ENCODE measurements at places on chromosomes 13 and 19.

GRCh38 chr13:71867131-71867814, at the start of gene DACH1:
Gene DACH1 (minus strand): TSS chr13:71867204.
- DNase-seq = no peak

DNA sequence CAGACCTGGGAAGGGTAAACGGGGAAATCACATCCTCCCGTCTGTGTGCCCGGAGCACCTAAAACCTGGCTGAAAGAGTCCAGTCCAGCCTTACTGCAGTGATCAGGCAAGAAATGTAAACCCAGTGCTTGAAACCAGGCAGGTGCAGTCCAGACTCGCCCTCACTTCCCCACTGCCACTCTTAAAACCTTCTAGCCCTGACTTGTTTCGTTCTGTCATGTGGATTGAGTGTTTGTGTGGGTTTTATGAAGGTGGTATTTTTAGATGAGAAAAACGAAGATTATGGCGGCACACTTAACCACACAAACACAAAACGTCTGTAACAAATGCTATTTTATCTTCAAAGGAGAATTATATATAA, 839 bp upstream of the CKAP2 start:
- peak; percentile 18 for DNase-seq

- DNase-seq = no peak
Observed at GRCh38 chr13:100789481-100789880, 114.9 kb upstream of the TMTC4 start.

DNA sequence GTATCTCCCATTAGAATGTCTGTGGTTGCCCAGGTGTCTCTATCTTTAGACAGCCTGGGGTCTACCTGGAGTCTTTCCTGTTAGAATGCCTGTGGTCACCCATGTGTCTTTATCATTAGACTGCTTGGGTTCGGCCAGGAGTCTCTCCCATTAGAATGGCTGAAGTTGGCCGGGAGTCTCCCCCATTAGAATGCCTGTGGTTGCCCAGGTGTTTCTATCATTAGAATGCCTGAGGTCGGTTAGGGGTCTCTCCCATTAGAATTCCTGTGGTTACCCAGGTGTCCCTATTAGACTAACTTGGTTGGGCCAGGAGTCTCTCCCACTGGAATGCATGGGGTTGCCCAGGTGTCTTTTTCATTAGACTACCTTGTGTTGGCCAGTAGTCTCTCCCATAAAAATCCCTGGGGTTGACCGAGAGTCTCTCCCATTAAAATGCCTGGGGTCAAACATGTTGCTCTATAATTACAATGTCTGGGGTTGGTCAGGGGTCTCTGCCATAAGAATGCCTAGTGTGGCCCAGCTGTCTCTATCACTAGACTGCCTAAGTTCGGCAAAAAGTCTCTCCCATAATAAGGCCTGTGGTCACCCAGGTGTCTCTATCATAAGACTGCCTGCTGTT, 1448.7 kb downstream of the UQCRFS1 start:
- no peak for DNase-seq

GRCh38 chr13:88014527-88014926, 343.4 kb downstream of the SLITRK5 start:
- no peak for DNase-seq

Data from central memory CD8-positive, alpha-beta T cell (primary cell).